ENCODE measurements at places on chromosomes 4 and X.

DNA sequence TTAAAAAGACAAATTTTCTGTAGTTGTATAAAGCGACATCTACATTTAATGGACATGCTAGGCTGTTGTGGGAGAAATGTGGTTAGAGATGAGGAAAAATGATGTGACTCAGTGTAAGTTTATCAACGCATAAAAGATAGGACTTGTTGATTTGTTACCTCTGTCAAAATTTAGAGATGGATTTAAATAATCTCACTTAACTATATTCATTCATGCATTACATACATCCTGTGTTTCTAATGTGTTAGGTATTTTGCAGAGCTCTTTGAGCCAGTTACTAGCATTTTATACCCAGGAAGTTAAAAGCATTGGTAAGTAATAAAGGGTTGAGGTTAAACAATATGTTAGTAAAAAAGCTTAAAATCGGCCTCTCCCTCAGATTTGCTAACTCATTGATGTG is 34.3 kb downstream of the METAP1 start:
- no peak overlapping the region for H3K27ac ChIP-seq
- peaks cover 4% of the 10 kb centered on the region for H3K4me1 ChIP-seq
- no peak for DNase-seq

GRCh38 chrX:75038925-75039324 is 113.7 kb upstream of the NEXMIF start:
- no peak overlapping the region for H3K27ac ChIP-seq
- no peak for DNase-seq
- no peaks in the 10 kb centered on the region for H3K36me3 ChIP-seq
- no peaks in the 10 kb centered on the region for H3K27me3 ChIP-seq
- H3K4me1 ChIP-seq: no peaks in the 10 kb centered on the region

DNA sequence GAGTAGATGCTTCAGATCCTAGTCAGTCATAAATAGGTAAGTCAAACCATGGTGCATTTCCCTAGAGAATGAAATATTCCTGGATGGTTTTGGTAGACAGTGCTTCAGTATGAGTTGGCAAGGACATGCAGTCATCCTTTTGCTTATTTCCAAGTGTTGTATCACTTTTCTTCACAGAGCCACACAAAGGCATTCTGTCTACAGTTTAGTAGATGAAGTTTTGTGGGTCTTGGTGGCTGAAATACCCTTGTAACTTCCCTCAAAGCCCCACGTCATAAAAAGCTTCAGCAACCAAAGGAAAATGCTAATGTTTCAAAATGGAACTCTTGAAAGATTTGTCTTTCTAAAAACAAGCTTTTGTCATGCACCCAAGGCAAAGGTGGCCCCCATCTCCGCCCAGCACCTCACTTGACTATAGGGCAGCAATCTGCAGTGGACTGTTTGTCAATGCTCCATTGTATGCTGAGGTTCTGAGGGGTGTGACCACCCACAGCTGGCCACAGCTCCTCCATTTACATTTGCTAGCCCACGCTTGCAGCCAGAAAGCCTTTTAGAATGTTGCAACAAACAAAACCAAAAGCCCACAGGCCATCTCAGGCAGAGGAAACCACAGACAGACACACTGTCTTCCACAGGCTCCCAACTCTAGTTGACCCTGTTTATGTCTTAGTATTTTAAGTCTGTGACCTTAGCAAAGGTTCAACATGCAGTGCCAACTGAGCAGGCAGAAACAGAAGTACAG is 87.1 kb upstream of the FAM9C start:
- peaks cover 6% of the 10 kb centered on the region for H3K4me1 ChIP-seq
- H3K27ac ChIP-seq: no peak overlapping the region
- no peak overlapping the region for H3K4me3 ChIP-seq

- no peak for DNase-seq
- no peaks in the 10 kb centered on the region for H3K27me3 ChIP-seq
- H3K36me3 ChIP-seq: no peaks in the 10 kb centered on the region
- no peak overlapping the region for H3K4me3 ChIP-seq
Observed at GRCh38 chrX:47283015-47283771, 50.4 kb downstream of the USP11 start.

DNA sequence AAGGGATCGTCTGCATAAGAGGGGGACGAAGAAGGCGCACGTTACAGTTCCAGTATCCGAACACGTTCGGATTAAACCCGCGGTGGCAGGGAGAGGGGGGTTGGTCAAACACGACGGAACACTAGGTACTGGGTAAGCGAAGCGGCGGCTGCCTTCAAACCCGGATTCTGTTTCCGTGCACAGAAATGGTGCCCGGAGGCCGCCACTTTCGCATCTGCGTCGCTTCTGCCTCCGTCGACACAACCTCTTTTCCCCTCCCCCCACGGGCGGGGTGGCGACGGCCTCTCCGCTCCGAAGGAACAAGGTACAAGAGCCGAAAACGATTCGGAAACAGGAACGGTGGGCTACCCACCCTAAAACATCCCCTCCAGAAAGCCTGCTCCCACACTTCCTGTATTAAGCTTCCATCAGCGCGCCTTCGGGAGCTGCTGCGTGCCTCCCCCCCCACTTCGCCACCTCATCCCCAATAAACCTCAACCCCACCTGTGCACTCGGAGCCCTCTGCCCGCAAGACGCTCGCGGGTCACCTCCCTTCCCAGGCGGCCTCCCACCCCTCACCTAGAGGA is 667 bp downstream of the G3BP2 start:
- peak overlapping the region; percentile 98 for H3K27ac ChIP-seq
- peaks cover 4% of the 10 kb centered on the region for H3K27me3 ChIP-seq
- H3K4me1 ChIP-seq: peaks cover 46% of the 10 kb centered on the region

DNA sequence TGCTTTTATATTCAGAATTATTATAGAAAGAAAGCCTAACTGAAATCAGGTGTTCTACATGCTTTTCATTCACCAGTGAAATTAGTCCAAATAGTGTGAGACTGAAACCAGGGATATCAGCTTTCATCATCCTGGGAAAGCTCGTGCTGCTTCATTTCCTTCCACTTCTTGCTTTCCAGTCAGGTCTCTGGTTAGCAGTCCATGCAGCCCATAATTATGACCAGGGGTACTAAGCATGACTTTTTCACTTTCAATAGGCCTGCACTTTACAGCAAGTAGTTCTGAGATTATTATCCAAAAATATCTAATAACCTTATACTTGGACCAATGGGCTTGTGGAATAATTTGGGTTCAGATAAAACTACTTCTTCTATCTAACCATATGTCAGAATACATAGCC is 673.2 kb upstream of the MAGEB2 start:
- H3K36me3 ChIP-seq: no peaks in the 10 kb centered on the region
- H3K27ac ChIP-seq: no peak overlapping the region
- DNase-seq: no peak
- no peaks in the 10 kb centered on the region for H3K27me3 ChIP-seq
- H3K4me3 ChIP-seq: no peak overlapping the region
- no peaks in the 10 kb centered on the region for H3K4me1 ChIP-seq

GRCh38 chr4:133440404-133440803 is 291.3 kb downstream of the PCDH10 start:
- H3K27me3 ChIP-seq: no peaks in the 10 kb centered on the region
- H3K36me3 ChIP-seq: no peaks in the 10 kb centered on the region
- no peak overlapping the region for H3K4me3 ChIP-seq
- H3K27ac ChIP-seq: no peak overlapping the region
- no peak for DNase-seq

All from T-cell (primary cell).